ENCODE measurements at places on chromosomes 12 and 14. TPM values are rescaled to one million over a fixed set of nuclear protein-coding genes. Genes with fewer than 3 reads are reported as not detected.

The NKX2-1 gene
- total RNA-seq, result not detected

The RIPK3 gene
- total RNA-seq, result 2.3 TPM

The FOXG1 gene
- total RNA-seq, result not detected

The EGLN3 gene
- total RNA-seq, result 1.6 TPM

The NOS1 gene
- 0.04 TPM for total RNA-seq

The LRP1-AS gene
- total RNA-seq, result not detected

The PLD4 gene
- total RNA-seq, result 0.04 TPM

Measured in kidney epithelial cell (primary cell).